Ascending aorta (tissue), 2 donors: ENCODE measurements at places on chromosomes 1 and 21.
A peak's percentile ranks its signal among the peaks of the same experiment; 100 is the strongest.

- DNase-seq, result no peak
Observed at GRCh38 chr1:222375701-222376100, 172.2 kb downstream of the HHIPL2 start.

DNA sequence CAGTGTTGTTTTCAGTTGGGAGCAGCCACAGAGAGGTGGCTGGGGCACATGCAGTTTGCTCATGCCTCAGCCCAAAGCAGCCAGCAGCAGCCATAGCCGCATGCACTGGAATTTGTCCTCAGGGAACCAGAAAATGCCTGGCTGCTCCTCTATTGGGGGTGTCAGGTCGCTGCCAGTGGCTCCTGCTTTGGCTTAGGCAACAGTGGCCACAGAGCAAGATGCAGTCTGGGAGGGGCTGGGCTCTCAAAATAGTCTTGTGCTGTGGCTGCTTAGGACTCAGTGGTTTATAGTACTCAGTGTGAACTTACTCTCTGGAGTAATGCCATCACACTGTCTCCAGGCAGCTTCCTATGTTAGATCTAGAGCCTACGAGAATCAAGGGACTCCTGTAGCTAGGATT is 25.0 kb downstream of the CD55 start:
- DNase-seq, result no peak

GRCh38 chr1:192122668-192123067 is 35.6 kb upstream of the RGS18 start:
- DNase-seq, result no peak

GRCh38 chr21:18000981-18001686 is 182.0 kb upstream of the C21orf91 start:
- no peak for DNase-seq

- DNase-seq, result no peak
Observed at GRCh38 chr1:6691507-6691906, 10.1 kb downstream of the DNAJC11 start.

DNA sequence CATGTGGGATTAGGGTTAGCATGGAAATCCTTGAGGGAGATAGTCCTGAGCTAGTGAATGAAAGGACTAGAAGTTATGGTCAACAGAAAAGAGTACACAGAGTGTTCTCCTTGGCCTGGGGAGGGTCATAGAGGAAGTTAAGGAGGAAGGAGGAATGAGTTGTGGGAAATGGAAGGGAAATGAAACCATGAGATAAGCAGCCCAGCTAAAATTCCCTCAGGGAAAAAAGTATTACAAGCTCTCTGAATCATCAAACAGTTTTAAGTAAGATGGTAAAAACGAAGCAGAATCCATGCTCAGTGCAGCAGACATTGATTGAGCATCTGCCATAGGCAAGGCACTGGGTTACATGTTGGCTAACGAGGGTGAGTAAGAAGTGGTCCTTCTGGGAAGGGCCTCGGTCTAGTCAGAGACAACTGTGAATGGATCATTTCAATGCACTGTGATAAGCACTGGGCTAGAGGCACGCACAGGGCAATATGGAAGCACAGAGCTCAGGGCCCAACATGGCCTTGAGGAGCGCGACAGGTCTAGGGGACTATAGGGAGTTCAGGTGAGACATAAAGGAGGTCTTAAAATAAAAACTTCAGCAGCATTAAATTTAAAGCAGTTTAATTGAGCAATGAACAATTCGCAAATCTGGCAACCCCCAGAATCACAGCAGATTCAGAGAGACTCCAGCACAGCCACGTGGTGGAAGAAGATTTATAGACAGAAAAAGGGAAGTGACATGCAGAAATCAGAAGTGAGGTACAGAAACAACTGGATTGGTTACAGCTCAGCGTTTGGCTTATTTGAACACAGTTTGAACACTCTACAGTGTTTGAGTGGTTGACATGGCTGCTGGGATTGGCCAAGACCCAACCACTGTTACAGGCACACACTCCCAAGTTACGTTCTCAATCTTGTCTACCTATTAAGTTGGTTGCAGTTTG is 219.5 kb downstream of the HLX start:
- DNase-seq, result no peak

DNA sequence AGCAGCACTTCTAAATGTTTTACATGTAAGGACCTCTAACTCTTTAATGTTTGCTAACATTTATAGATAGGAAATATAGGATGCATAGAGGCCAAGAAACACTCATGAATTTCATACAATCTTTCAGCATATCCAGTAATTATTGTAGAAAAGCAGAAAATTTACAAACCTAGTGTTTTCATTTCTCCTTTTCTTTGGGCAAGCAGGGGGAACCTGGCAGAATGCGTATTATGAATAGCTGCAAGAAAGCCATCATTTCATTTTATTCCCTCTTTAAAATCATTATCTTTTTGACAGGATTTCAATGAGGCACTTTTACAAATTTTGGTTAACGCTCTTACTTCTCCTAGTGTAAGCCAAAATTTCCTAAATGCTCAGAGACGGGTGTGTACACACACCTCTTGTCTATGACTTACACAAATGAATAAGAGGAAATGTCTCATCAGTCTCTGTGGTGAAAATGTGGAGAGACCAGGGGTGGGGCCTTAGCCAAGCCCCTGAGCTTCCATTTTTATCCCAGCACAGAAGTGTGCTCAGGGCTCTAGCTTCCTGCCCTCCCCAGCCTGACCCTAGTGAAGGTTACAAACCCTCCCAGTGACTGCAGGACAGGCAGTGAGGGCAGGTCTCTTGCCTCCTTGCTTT is 91.6 kb downstream of the LRRC8C start:
- DNase-seq, result no peak

- no peak for DNase-seq
Observed at GRCh38 chr21:27425172-27425571, 458.3 kb upstream of the ADAMTS5 start.

GRCh38 chr1:119974013-119974412 is 77.7 kb upstream of the ADAM30 start:
- no peak for DNase-seq

DNA sequence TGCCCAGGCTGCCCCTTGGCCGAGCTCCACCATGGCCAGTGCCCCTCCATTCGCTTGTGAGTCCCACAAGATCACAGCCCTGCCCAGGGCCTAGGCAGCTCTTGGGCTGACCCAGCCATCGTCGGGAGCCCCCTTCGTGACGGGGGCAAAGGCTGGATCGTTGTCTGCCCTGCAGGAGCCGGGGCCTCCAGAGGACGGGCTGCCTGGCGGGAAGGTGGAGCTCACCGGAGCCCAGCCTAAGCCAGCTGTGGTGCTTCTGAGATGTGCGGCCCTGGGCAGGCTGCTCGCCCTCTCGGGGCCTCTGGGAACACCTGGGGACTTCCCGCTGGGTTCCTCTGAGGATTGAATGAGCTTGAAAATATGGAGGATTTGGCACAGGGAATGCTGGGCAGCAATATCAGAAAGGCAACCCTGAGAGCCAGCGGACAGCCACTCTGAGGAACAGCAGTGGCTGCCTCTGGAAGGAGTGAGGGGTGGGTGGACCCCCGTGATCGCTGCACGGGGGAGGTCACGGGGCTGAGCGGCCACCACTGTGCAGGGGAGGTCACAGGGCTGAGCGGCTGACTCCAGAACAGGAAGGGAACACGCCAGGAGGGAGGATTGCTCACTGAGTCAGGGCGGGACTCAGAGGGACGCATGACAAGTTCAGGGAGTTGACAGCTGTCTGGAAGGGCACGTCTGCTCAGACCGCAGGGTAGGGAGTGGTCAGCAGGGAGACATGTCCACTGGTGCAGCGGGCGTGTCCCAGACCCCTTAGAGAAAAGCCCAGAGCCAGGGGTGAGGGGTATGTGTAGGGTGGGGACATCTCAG is 19.3 kb downstream of the TP73 start:
- no peak for DNase-seq

GRCh38 chr1:22375601-22376000 is 76.0 kb upstream of the ZBTB40 start:
- no peak for DNase-seq

- peak; percentile 80 for DNase-seq
Observed at GRCh38 chr1:207962716-207963426, 51.9 kb upstream of the CD34 start.

- no peak for DNase-seq
Observed at GRCh38 chr1:23392125-23392855, 22.7 kb upstream of the ZNF436 start.

- no peak for DNase-seq
Observed at GRCh38 chr1:12121212-12122003, 45.4 kb upstream of the TNFRSF1B start.

GRCh38 chr1:176926330-176927086 is 238.0 kb downstream of the ASTN1 start:
- DNase-seq, result no peak

DNA sequence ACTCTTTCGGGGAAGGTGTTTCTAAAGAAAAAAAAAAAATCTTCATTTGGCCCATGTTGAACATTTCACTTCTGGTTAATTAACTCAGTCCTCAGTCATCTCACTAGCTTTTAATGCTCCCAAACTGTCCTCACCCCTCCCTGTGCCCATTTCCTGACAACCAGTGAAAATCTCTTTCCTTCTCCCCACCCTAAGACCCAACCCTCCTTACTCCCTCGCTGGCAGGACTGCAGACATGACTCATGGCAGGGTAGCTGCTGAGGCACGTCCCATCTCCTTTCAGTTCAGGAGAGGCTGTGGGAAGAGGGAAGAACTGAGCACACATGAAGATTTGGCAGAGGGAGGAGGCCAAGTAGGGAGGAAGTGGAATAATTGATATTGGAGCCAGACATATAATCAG is 12.6 kb downstream of the PKP1 start:
- no peak for DNase-seq

- no peak for DNase-seq
Observed at GRCh38 chr21:32303385-32303784, 4.7 kb downstream of the MRAP start.

- DNase-seq, result peak; percentile 70
Observed at GRCh38 chr1:8259498-8260290, 58.2 kb upstream of the SLC45A1 start.
